SJSA1 (cell line): ENCODE measurements at places on chromosomes 5 and 9.

- no peak for DNase-seq
Observed at GRCh38 chr9:107907255-107907654, 417.7 kb upstream of the KLF4 start.

- no peak for DNase-seq
Observed at GRCh38 chr5:57102905-57103255, 71.0 kb upstream of the GPBP1 start.

- no peak for DNase-seq
Observed at GRCh38 chr5:95027775-95028174, 257.1 kb downstream of the MCTP1 start.

GRCh38 chr9:71506821-71507220 lies 261.5 kb downstream of the CEMIP2 start:
- DNase-seq = no peak

GRCh38 chr5:133287500-133287899 lies 235.7 kb downstream of the HSPA4 start:
- peak; percentile 75 for DNase-seq

GRCh38 chr5:20500546-20500945 lies 512.5 kb upstream of the CDH18 start:
- no peak for DNase-seq

DNA sequence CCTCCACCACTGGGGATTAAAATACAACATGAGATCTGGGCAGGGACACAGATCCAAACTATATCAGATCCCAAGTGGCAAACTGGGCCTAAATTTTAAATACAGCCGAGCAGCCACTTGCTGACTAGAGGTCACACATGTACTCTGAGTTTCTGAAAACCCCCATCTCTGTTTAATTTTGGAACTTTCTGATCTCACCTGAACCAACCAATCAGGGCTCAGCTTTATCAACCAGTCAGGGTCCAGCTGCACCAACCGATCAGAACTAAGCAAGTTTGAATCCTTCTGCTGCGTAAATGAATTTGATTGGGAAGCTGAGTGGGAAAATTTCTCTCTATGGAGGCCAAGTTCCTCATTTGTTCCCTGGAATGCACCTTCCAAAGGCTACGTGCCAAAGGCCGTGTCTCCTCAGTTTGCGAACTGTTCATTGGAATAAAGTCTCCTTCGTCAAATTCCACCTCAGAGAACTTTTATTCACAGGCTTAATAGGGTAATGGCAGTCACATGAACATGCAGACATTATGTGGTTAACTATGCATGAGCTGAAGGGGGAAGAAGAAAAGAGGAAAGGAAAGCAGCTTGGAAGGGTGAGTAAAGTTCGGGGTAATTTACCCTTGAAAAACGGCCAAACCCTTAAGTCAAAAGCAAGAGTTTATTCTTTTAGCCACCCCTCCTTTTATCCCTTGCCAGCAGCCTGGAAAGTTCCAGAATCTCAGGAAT lies 3.7 kb downstream of the CD180 start:
- no peak for DNase-seq

GRCh38 chr9:110446171-110446570 lies 108.5 kb upstream of the TXNDC8 start:
- no peak for DNase-seq

- no peak for DNase-seq
Observed at GRCh38 chr5:135729321-135729786, 105.1 kb upstream of the SLC25A48 start.

DNA sequence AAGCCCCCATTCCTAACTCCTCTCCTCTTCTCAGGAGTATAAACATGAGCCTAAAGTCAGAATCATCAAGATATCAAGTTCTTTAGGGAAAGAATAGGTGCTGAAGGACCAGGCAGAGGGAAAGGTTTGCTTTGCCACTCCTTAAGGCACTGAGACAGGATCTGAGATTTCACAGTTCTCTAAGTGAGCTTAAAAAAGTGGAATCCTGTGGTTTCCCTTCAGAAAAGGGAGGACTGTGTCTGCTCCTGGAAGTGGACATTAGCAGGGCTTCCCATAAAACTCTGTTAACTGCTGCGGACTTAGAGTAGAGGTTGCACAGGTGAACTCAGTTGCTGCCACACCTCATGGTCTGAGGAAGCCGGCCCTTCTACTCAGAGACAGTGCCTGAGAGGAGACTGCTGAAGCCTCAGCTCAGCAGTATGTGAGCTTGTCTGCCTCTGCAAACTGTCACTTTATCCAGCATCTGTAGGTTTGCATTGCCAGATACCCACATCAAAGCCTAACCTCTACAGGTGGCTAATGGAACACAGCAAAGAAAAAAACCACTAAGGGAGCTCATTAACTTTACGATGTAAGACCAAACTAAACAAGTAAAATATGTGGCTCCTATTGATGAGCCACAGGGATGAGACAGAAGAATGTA lies 42.9 kb downstream of the RIC1 start:
- no peak for DNase-seq

GRCh38 chr5:119319401-119319800 lies 36.4 kb upstream of the TNFAIP8 start:
- DNase-seq = no peak

DNA sequence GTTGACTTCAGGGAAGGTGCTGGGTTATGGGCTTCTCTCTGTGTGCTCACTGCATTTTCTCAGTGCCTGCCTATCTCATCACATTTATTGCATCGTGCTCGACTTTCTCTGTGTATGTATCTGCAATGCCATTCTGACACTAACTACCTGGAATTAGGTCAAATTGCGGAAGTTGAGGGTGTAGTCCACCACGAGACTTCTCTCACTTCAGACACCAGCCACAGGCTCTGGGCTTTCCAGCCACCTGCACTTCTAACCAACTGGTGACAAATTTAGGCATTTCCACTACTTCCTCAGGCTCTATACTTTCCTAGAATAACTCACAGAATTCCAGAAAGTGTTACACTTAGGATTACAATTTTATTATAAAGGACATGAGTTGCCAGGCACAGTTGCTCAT lies 188.6 kb upstream of the ZNF608 start:
- no peak for DNase-seq

- DNase-seq = no peak
Observed at GRCh38 chr5:150286820-150287219, 2.8 kb downstream of the CAMK2A start.

- no peak for DNase-seq
Observed at GRCh38 chr5:11429254-11429653, 475.0 kb downstream of the CTNND2 start.

DNA sequence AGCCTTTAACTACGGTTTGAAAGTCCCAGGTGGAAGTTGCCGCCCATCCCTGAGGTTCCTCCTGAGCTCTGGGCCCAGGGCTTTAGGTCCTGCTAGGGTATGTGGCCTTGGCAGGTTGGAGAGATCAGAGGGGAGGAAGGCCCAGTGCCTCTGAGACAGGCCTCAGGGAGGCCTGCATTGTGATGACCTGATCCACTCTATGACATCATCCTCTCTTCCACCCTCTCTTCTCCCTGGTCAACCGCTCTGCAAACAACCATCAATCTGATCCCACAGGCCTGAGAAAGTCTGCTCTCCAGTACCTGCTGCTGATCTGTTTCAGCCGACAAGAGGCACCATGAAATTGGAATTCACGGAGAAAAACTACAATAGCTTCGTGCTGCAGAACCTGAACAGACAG lies at the start of gene CCIN:
Gene CCIN, plus strand, starts transcription at position 223 of the 400 bp plus-strand sequence. Its CDS starts 115 bp downstream, at position 338.
- no peak for DNase-seq

DNA sequence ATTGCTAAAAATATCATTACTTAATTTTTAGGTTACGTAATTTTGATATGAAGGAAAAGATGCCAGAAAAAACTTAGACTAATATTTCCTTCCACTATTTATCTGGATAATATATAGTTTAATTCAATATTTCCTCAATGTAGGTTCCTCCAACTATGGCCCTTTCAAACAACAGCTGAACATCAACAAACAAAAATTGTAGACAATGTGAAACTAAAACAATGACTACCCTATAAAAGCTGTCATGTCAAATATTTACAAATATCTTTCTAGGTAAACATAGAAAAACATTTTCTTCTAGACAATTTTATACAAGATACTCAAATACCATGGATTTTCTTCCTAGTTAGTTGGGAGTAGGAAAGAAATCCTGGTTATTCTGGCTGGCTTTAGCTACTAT lies 16.9 kb downstream of the ELOVL7 start:
- no peak for DNase-seq

DNA sequence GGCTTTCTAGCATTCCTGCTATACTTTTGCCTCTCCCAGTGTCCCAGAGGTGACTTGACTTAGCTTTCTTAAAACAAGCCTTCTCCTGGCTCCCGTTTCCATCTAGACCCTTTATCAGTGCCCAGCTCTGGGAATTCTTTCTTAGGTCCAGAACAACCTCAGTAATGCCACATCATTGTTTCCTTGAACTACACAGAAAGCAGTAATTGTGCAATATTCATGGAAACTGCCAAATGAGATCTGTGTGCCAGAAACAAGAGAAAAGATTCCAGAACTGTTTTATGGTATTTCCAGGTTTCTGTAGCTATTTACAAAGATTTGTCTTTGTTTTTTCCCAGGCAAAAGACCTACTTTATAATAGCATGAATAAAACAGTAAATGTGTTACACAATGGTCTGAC lies 391.3 kb downstream of the SLCO4C1 start:
- DNase-seq = no peak

DNA sequence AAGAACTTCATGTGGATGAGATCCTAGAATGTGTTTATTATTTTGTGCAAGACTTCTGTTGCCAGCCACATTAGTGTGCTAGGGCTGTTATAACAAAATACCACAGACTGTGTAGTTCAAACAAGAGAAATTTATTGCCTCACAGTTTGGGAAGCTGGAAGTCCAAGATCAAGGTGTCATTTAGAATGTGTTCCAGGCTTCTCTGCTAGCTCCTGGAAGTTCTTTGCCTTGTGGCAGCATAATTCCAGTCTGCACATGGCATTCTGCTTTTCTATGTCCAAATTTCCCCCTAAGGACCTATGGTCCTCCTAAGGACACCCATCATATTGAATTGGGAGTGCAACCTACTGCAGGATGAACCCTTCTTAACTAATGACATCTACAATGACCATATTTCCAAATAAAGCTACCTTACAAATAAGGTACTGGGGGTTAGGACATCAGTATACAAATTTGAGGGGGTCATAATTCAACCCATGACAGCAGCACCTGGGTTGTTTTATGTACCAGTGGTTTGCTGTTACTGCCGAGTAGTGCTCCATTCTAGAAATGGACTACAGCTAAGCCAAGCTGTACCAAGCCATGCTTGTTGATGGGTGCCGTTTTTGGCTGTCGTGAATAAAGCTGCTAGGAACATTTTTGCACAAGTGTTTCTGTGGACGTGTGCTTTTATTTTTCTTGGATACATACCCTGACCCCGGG lies 52.7 kb downstream of the DAPK1 start:
- DNase-seq = no peak

DNA sequence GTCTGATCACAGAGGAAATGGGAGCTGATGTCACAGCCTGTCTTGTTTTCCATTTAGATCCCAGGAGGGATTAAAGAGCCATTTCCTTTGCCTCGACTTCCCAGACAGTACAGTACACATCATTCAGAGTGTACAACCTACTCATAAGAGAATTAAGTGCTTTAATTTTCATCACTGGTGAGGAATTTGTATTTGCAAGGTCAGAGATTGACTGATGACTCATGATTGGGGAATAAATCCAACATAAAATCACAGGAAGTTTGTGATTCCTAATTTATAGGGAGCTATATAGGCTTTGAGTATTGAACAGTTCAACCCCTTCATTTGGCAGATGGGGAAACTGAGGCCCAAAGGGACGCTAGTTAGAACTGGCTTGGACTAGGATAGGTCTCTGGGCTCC lies 4.1 kb upstream of the TOMM5 start:
- DNase-seq = no peak

DNA sequence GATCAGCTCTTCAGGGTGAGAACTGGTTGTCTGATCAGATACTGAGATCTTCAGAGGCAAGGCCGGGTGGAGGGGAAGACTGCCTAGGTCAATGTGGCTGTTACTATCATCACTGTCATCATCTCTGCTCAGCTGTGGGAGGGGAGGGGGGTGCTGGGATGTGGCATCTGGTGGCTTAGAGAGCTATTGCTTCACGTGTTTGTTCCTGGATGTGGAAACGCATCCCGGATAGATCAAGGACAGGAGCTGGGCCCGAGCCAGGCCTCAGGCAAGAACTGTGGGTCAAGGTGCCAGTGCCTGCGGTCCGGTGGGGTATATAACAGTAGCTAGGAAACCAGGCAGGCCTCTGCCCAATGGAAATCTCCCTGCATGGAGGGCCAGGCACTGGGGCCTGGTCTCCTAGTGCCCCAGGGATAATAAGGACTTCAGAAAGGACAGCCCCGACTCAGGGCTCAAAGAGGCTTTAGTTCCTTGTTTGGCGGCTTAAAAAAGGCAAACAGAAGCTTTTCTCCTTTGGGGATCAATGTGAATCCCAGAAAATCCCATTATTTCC lies 30.3 kb upstream of the TIFAB start:
- DNase-seq = no peak

- DNase-seq = no peak
Observed at GRCh38 chr5:144436007-144436406, 265.3 kb downstream of the KCTD16 start.

DNA sequence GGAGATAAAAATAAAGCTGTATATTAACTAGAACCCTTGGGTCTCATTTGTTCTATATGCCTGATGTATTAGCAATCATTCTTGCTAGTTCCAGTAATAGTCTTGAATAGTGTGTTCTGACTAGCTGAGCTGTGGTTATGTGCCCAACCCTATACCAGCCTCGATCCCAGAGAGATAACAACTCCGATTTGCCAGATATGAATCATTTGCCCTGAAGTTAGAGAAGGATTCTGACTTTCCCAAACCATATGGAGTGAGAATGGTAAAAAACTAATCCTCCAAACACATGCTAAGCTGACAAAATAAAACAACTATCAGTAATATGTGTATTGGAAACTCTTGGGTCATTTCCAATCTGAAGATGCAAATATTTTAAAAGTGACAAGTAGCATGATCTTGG lies 64.8 kb downstream of the ALDH1A1 start:
- no peak for DNase-seq

- no peak for DNase-seq
Observed at GRCh38 chr5:127398508-127398907, 107.9 kb downstream of the MEGF10 start.

DNA sequence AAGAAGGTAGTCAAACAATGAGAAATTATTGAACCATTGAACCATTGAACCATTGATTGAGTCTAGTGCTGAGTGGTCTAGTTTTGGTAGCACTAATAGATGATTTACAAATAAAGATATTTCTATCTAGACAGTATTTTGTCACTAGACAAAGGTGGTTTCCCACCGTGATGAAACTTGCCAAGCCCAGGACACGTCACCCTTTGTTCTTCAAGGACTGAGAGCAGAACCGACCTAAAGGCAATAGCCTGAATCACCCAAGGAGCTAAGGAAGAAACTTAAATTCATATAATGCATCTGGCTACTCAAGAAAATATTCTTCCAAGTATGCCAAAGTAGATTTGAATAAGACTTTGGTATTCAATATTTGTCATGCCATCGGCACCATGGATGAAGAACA lies 103.3 kb downstream of the ESM1 start:
- no peak for DNase-seq

DNA sequence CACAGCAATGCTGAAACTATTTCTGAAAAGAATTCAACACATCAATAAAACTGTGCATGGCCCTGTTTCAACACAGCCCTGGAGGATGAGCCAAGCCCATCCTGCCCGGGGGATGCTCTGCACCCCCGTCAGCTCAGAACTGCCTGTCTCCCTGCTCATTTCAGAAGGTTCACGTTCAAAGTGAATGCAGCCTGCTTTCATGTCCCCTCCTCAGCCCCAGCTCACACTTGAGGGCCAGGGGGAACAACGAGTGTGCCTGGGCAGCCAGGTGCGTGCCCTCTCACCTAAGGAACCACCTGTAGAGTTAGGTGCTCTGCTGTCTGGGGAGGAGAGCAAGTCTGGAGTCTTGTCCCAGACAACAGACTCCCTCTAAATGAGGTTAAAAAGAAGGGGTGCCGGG lies 348.5 kb upstream of the IRX2 start:
- no peak for DNase-seq
